ENCODE measurements at places on chromosomes 6 and 20.

GRCh38 chr20:48635791-48636267 is 192.0 kb downstream of the PREX1 start:
- DNase-seq = peak; percentile 18

GRCh38 chr6:158660333-158660754 is 10.5 kb downstream of the SYTL3 start:
- DNase-seq = no peak

DNA sequence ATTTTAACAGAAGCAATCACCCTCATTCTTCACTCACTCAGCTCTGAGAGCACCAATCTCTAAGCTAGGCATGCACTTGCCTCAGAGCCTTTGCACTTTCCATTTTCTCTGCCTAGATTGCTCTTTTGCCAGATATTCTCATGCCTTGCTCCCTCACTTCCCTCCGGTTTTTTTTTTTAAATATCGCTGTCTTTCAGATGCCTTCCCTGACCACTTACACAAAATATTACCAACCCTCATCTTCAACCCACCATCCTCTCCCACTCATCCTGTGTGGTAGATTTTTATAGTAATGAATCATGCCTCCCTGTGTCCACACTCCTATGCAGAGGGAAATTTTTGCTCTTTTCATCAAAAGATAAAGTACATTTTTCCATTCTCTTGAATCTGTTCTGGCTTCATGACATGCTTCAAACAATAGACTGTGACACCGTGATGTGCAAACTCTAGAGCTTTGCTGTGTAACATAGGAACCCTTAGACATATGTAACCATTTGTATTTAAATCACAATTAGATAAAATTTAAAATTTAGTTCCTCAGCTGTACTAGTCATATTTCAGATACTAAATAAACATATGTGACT is 437.1 kb downstream of the UTRN start:
- DNase-seq = no peak

GRCh38 chr6:40251637-40252300 is 317.5 kb upstream of the MOCS1 start:
- DNase-seq = no peak

DNA sequence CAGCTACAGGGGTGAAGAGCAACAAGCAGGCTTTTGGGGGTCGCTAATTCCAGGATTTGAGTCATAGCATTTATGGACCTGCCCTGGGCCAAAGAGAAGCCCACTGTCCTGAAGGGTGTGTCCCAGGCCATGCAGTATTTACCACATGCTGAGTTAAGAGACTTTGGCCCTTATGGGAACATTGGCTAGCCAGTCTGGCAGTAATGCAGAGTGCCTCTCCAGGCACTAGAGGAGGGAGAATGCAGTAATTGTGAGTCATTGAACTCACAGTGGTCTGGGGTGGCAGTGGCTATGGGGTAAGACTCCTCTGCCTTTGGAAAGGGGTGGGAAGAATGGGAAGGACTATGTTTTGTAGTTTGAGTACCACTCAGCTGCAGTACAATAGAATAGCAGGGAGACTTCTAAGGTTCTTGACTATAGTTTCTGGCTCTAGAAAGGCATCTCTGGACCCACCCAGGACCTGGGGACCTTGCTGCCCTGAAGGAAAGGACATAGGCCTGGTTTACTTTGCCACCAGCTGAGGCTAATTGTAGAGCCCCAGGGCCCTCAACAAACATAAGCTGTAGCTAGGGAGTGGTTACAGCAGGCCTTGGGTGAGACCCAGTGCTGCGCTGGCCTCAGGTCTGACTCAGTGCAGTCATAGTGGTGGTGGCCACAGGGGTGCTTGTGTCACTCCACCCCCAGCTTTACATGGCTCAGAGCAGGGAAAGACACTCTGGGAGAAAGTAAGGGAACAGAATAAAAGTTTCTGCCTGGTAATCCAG is 520.9 kb downstream of the HTR1B start:
- DNase-seq = no peak

- DNase-seq = no peak
These were observed 10.9 kb downstream of the DPPA5 start for GRCh38 chr6:73343164-73343563.

- no peak for DNase-seq
These were observed 19.1 kb upstream of the ZDHHC14 start for GRCh38 chr6:157361886-157362285.

DNA sequence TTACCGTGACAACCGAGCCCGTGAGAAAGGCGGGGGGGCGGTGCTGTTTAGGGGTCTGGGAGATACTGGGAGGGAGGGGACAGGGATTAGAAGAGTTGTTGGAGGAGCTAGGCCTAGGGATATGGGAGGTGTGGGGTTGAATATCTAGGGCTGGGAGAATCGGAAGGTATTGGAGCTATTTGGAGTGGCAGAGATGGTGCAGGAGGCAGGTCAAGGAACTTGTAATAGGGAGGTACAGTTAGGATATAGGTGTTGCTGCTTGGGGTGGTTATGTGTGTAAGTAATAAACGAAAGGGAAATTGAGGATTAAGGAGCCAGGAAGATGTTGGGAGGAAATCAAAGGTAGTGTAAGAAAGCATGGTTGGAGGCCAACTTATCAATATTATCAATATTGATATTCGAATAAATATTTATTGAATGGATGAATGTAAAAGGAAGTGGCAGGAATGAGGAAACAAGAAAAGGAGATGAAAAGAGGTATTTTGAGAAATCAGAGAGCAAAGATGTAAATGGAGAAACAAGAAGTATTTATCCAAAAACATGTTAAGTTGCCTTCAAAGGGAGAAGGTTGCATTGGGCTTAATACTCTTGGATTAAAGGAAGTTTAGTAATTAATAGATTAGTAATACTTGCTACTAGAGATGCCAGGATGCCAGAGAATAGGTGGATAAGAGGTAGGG is 602 bp downstream of the PPP1R11 start:
- DNase-seq = no peak

DNA sequence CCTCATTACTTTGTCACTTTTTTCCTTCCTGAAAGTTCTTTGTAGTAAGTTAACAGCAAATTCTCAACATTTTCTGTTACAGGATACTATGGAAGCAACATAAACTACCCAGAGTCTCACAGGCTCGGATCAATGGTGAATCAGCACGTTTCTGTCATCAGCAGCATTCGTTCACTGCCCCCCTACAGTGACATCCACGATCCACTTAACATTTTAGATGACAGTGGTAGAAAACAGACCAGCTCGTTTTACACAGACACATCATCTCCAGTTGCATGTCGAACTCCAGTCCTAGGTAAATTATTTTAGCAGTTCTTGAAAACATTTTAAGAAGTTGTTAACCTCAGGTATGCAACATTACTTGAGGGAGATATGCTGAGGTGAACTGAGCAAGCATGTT is 51.6 kb downstream of the RFX6 start:
- DNase-seq = no peak

DNA sequence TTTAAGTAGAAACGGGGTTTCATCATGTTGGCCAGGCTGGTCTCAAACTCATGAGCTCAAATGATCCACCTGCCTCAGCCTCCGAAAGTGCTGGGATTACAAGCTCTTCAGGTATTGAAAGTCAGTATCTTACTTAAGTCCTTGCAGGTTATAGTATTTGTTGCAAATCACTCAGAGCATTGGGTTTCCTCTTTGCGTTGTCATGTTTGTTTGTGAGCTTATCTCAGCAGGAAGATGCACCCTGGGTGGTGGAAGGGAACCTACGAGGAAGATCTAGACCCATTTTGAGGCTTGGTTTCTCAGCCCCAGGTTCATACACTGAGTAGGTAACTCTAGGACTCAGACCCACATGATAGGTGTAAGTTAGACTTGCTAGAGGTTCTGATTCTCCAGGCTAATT is 18.6 kb downstream of the MYH7B start:
- DNase-seq = no peak

GRCh38 chr6:125255201-125255600 is 46.6 kb downstream of the HDDC2 start:
- DNase-seq = no peak

DNA sequence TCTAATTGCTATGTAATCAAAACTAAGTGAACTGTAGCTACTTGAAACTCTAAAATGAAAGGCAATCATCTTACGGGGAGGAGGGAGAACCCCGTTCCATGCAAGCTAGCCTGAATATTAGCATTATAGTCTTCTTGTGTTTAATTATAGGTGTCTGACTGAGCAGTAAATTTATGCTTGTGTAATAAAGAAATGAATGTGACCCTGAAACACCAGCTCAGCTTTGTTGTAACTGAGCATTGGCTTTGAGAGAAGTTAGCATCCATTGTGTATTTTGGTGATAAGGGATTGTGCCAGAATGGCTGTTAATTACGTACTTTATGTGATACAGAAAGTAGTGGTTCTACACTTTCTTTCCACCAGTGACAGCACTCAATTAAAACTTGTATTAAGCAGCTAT is 86.9 kb downstream of the QKI start:
- DNase-seq = no peak

- DNase-seq = no peak
These were observed 773.9 kb upstream of the MMS22L start for GRCh38 chr6:98056955-98057354.

- no peak for DNase-seq
These were observed 64.9 kb upstream of the BTBD3 start for GRCh38 chr20:11852811-11853210.

Measured in right lung (tissue), 10 donors.